ENCODE measurements at places on chromosomes 11 and 22. TPM values are rescaled to one million over a fixed set of nuclear protein-coding genes. Genes with fewer than 3 reads are reported as not detected.

ACTN3 gene
- total RNA-seq: 0.09 TPM

MEI1 gene
- 0.81 TPM for total RNA-seq

KRTAP5-1 gene
- total RNA-seq: not detected

MIAT gene
- total RNA-seq: 0.27 TPM

MUC5AC gene
- not detected for total RNA-seq

AIFM3 gene
- total RNA-seq: 0.47 TPM

TSPO gene
- 300 TPM for total RNA-seq

MAPK11 gene
- 22.9 TPM for total RNA-seq

CTSC gene
- total RNA-seq: 98.2 TPM

TRPT1 gene
- 20.5 TPM for total RNA-seq

BTBD18 gene
- total RNA-seq: not detected

KBTBD3 gene
- 3.6 TPM for total RNA-seq

OR8D1 gene
- total RNA-seq: not detected

ADORA2A gene
- 37.6 TPM for total RNA-seq

TMEM151A gene
- total RNA-seq: not detected

CHRDL2 gene
- not detected for total RNA-seq

PLAAT2 gene
- total RNA-seq: not detected
